ENCODE measurements at places on chromosomes 16 and 17.

GRCh38 chr16:23031508-23032098, 117.6 kb downstream of the USP31 start:
- no peak for DNase-seq

DNA sequence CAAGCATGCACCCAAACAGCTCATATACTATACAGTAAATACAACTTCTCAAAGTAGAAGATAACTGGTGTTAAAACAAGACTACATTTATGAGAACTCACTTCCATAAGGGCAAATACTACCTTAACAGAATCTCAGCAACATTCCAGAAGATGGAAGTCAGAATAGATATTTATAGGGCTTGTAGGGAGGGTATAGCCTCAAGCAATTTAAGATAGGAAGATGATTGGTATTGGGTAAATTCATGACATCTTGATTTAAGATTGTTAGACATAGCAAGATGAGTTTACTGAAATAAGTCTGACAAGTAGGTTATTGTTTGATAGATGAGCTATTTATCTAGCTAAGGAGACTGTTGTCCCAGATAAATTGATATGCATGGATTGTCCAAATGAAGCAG, 250.2 kb downstream of the CDH13 start:
- DNase-seq: no peak

- DNase-seq: no peak
These were observed 13.4 kb upstream of the TAOK1 start for GRCh38 chr17:29376667-29377270.

DNA sequence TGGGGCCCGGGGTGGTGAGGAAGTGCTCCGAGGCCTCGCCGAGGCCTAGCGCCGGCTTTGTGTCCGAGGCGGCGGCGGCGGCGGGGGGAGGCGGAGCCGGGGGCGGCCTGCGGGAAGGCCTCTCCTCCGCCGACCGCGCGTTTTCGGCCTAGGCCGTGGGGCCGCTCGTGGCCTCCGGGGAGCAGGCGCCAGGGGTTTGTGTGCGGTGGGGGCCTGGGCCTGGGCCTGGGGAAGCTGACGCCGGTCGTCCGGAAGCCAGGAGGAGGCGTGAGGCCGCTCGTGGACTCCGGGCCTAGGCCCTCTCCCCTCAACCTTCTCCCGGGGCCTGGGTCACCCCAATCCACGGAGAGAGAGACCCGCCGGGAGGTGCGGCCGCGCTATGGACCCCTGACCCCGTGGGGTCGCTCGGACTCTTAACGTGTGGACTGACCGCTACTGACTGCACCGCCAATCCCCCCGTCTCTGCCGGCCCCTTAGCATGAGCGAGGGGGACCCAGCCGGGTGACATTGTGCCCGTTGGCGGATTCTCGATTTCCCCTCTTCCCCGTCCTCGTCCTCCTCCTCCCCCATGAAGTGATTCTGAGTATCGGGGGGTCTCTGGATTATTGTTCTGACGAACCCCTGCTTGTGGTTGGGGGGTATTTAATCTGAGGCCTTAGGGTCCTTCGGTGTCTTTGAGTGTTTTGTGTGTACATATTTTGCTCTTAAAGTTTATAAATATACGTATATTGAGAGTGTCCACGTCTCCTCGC, 660 bp downstream of the RBBP6 start:
- DNase-seq: no peak

- DNase-seq: no peak
These were observed 6.2 kb downstream of the JMJD6 start for GRCh38 chr17:76720211-76720610.

GRCh38 chr17:33686171-33686570, 393.1 kb upstream of the ASIC2 start:
- no peak for DNase-seq

GRCh38 chr17:57405491-57406072, 149.3 kb downstream of the MSI2 start:
- DNase-seq: no peak

GRCh38 chr16:84320511-84320910, 25.8 kb downstream of the WFDC1 start:
- no peak for DNase-seq

GRCh38 chr16:90004577-90004976, 14.7 kb downstream of the DBNDD1 start:
- no peak for DNase-seq

DNA sequence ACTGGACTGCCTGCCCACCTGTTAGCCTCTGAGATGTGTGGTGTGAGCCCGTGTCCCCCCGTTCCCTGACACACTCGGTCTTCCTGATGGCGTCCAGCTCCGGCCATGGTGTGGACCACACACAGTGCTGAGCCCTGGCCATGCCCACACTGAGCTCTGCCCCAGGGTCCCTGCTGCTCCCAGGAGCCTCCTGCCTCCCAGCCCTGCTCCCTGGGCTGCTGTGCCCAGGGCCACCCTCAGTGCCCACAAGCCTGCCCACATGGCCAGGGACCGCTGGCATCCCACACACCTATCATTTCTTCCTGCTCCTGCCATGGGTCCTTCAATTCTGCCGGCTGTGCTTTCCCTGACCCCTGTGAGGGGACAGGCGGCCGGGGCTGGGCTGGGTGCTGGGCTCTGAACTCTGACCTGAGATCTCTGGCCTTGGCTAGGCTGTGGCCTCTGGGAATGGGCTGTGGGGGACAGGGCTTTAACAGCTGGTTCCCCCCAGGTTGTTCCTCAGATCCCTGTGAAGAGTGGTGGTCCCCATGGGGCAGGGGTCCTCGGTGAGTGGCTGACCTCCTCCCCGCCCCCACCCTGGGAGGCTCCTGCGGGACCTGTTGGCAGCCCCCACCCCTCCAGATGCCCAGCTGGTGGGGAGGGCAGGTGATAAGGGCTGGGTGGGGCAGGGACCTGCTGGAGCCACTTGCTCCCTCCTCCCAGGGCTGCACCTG, 4.0 kb downstream of the CEMP1 start:
- DNase-seq: no peak

GRCh38 chr17:27473190-27473747, 17.0 kb downstream of the KSR1 start:
- DNase-seq: no peak

- no peak for DNase-seq
These were observed 13.3 kb downstream of the JUP start for GRCh38 chr17:41773190-41773588.

GRCh38 chr17:75456417-75457046, at the start of gene TMEM94:
Gene TMEM94 (plus strand): TSS chr17:75456635. CDS start chr17:75471906, 15,271 bp downstream.
- peak; percentile 89 for DNase-seq

DNA sequence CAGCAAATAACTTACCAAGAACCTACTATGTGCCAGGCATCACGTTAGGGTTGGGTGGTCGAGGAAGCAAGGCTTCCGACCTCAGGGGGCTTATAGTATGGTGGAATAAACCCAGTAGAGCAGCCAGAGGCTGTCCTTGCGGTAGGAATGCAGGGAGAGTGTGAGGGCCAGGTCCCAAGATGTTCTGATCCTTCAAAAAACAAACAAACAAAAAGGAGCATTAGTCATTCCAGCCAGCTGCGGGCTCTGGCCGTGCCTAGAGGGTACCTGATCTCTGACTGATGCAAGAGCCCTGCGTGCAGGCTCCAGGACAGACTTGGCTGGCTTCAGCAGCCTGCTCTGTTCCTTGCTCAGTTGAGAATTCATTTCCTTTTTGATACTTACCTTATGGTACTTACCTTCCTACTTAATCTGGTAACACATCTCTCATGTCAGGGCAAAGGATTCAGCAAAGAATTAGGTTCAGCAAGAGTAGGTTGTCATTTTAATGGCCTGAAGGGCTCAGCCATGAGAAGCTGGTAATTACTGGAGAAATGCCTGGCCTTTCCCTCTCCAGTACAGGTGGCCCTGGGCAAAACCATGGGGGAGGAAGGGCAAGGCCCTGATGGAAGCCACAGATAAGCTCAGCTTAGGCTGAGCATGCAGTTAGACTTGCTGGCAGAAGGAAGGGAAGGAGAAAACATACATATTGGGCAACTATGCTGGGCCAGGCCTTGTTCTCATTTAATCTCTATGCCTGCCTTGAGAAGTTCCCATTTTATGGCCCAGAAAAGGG, 18.4 kb downstream of the CYB5D2 start:
- no peak for DNase-seq

GRCh38 chr17:44780845-44781480, 22.2 kb downstream of the ADAM11 start:
- DNase-seq: no peak

DNA sequence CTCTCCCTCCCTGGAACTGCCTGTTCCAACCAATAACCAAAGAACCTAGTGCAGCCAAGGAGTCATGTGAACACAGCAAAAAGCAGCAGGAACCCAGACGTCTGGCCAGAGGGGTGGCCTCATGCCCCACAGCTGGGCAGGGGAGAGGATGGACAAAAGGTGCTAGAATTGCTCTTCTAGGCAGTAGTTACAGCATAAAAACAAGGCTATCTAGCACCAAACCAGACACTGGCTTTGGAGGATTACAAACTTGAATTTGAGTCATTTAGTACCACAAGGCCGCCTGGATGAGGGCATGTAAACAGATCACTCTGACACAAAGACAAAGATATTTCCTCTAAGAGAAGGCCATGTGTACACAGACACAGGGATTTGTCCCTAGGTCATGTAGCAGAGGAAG, 423.3 kb upstream of the MAF start:
- no peak for DNase-seq

DNA sequence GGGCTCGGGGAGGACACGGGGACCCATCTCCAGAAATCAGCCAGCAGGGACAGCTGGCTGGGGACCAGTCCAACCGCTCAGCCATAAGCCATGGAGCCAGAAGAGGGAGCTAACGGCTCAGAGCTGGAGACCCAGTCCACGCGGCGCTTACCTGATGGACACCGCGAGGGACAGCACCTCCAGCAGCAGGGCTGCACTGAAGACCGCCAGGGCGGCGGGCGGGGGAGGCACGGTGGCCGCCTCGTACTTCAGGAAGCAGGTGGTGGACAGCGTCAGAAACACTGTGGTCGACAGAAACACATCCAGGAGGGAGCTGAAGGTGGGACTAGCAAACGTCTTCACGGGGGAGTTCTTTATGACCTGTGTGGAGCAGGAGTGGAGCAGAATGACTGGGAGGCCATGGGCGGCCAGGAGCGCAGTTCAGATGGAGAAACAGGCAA, 102.6 kb upstream of the CREBBP start:
- DNase-seq: no peak

DNA sequence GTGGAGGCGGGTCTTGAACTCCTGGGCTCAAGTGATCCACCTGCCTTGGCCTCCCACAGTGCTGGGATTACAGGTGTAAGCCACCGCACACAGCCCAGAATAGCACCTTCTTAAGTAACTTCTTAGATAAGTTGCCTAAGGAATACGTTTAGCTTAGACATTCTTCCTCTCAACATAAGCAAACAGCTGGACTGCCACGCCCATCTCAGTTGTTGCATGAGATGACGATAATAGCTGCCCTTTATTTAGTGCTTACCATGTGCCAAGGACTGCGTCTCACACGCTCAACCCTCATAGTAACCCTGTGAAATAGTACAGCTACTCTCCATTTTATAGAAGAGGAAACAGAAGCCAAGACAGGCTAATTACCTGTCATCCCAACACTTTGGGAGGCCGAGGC, 11.8 kb downstream of the HASPIN start:
- DNase-seq: no peak

DNA sequence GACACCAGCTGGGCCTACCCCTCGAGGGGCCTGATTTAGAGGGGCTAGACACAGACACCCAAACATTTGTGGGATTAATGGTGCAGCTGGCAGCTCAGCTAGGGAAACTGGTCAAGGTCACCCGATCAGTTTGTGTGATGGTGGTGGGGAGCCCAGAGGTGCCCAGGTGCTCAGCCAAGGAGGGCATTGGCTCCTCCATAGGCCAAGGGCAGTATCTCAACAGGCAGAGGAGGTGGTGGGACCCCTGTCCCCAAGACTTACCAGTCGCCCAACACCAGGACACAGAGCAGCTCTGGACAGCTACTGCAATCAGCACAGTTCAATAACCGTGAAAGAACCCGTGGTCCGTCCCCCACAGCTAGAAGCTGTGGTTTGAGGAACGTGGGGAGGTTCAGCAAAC, 120.9 kb downstream of the C16orf78 start:
- DNase-seq: no peak

- DNase-seq: no peak
These were observed 151.0 kb downstream of the SHISA9 start for GRCh38 chr16:13052431-13052830.

DNA sequence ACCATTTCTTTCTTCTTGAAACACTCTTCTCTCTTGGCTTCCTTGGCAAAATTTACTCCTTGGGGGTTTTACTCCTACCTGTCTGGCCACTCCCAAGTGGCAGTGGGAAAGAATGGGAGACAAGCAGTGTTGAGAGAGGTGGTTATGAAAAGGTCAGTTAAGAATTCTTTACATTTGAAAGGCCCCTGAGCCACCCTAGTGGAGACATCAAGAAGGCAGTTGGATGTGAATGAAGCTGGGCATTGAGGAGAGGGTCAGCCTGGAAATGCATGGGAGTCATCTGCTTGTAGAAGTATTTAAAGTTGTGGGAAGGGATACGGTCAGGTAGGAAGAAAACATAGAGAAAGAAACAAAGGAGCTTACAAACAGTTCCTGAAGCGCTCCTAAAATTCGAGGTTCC, 42.3 kb upstream of the CCNF start:
- no peak for DNase-seq

GRCh38 chr17:1244606-1245012, 25.6 kb upstream of the BHLHA9 start:
- no peak for DNase-seq

- DNase-seq: no peak
These were observed 158.3 kb upstream of the ZFHX3 start for GRCh38 chr16:73206151-73206707.

DNA sequence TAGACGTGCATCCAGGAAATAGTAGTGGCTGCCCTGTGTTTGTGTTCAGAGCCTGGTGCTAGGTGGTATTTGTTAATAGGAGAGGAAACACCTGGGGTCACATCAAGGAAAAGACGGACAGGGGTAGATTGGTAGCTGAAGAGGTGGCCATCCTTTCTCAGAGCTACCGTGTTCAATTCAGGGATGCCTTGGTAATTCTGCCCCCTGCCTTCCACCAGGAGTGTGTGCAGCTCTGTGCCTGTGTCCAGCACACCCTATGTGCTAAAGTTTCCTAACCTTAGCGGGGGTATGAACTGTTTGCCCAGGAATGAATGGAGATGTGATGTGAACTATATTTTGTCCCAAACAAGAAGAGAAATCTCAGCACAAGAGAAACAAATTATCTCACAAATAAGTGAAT, 174.1 kb upstream of the MPHOSPH6 start:
- no peak for DNase-seq

- no peak for DNase-seq
These were observed 67.7 kb downstream of the ZDHHC7 start for GRCh38 chr16:84943620-84944019.

DNA sequence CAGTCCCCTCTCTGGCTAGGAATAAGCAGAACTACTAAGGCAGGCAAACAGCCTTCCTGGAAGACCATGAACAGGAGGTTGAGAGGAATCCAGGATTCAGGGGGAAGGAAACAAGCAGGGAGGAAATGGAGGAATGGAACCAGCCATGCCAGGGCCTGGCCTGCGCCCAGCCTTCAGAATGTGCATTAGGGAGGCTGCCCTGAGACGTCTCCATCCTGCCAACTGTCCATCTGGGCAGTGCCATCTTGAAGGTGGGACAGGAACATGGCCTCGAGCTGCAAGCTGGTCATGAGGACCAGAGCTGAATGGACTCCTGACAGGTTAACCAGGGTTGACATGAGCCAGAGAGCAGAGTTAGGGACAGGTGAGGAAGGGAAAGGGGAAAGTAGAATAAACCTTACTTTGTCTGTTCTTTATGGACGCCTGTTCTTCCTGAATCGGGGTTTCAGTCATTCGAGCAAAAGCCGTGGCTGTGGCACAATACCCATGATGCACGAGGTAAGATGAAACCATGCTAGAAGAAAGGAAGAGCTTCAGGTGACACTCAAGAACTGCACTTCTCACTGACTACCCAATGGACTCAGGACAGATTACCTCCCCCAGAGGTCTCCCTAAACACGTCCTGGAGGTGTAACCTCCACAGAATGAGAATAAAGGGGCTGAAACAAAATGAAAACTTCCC, 12.1 kb upstream of the GFOD2 start:
- no peak for DNase-seq

Measured in NCI-H187 treated with DMSO at 0.1 percent for 48 hours (cell line).